ENCODE measurements at places on chromosomes 11 and 22.
A peak's percentile ranks its signal among the peaks of the same experiment; 100 is the strongest.

- DNase-seq: peak; percentile 80
These were observed 4.6 kb downstream of the CHRDL2 start for GRCh38 chr11:74726547-74727182.

DNA sequence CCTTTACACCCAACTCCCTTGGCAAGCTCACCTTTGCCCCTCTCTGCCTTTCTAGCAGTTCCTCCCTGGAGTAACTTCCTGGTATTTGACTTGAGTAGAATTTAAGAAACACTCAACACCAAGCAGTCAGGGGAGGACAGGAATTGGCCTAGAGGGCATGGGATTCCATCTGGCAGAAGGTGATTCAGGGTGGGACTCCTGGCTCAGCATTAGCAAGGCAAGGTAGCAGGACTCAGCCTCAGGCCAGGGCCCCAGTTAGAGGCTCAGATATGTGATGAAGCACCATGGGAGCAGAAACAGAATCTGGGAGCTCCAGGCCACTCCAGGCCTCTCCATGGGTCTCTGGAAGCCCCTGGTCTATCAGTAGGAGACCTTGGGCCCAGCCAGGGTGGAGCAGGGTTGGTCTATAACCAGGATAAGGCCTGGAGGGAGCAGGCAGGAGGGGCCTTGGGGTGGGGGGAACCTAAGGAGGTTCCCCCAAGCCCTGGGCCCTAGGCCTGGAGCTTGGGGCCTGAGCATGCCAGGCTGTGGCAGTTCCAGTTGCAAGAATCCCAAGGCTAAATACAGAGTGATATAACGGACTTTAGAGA, 148.2 kb downstream of the PARVA start:
- DNase-seq: no peak

DNA sequence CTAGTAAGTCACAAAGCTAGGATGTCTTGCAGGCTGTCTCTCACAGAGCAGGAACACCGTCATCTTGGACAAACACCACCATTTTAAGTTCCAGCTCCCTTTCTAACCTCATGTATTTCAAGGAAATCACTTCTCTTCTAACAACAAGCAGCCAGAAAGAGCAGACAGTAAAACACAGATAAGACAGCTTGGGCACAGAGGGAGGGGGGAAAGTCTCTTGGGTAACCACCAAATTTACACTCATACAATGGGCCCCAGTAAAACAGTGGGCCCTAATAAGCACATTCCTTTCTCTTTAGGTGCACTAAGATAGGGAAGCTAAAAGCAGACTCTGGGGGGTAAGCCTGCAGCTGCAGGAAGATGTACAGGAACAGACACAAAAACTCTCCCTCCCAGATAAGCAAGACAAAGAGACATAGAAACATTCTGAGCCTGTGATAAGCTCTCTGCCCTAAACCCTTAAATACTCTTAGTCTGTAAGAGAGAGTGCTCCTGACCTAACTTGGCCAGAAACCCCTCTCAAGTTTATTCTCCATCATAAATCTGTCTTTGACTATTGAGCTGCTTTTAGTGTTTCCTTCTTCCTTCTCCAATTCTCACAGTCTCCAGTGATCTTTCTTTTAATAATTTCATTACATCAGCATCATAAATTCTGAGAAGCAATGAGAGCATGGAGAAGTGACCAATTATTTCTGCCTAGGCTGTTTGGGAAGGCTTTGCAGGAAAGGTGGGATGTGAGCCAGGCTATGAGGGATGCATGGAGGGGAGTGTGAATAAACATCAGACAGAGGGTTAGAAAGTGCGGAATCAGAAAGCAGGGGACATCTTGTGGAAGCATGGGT, 7.4 kb downstream of the OR10D3 start:
- DNase-seq: no peak

- DNase-seq: no peak
These were observed 472 bp downstream of the UBXN1 start for GRCh38 chr11:62678433-62678769.

- no peak for DNase-seq
These were observed 29.8 kb downstream of the POU2AF1 start for GRCh38 chr11:111349191-111349695.

DNA sequence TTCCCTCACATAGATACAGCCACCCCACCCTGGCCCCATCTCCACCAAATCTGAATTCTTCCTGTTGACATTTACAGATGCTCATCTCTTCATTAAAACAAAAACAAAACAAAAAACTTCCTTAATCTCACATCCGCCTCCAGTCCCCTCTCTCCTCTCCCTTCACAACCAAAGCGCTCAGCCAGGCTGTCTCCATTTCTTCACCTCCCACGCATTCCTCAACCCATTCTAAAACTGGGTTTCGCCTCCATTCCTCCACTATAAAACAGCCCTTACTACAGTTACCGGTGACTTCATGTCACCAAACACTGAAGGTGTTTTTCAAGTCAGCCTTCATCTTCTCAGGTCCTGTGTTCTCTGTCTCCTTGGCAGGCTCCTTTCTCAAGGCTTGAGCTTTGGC, 9.6 kb downstream of the BACE1-AS start:
- DNase-seq: no peak

- peak; percentile 22 for DNase-seq
These were observed 288.1 kb downstream of the ETS1 start for GRCh38 chr11:128299132-128299726.

GRCh38 chr11:20933086-20933485, 263.7 kb downstream of the NELL1 start:
- DNase-seq: no peak

DNA sequence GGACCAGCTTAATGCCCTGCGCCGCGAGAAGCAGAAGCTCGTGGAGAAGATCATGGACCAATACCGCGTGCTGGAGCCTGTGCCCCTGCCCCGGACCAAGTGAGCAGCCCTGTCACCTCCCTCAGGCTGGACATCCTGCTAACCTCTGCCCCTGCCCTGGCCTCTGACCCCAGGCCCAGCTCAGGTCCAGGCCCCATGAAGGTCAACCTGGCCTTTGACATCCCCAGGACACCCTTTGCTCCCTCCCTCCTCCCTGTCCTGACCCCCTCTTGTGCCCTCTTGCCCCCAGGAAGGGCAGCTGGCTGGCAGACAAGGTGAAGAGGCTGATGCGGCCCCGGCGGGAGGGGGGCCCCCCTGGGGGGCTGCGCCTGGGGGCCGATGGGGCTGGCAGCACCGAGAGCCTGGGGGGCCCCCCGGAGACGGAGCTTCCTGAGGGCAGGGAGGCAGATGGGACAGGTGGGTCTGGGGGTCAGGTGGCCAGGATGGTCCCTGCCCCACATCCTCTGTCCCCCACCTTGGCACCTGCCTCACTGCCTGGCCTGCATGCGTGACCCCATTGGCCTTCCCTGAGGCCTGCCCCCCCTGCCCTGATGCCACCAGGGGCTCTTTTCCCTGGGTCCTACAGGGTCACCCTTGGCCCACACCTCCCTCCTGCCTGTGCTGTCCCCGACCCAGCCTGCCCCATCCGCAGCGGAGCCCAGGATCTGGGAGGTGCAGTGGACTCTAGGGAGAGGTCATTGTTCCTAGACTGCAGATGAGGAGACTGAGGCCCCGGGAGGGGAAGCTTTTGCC, 5.1 kb upstream of the RPS6KA4 start:
- no peak for DNase-seq

DNA sequence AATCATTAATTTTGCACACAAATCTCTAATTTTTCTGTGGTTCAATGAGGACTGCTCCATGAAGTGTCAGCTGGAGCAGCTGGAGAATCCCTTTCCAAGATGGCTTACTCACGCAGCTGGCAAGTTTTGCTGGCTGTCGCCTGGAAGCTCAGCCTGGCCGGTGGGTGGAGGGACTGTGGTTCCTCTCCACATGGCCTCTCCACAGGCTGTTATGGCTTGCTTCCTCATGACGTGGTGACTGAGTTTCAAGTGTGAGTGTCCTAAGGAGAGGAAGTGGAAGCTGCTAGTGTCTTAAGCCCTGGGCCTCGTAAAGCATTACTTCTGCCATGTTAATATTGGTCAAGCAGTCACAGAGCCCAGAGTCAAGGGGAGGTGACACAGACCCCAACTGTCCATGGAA, 14.0 kb upstream of the NRIP3 start:
- DNase-seq: no peak
